ENCODE measurements at places on chromosomes 4 and X. TPM values are rescaled to one million over a fixed set of nuclear protein-coding genes. Genes with fewer than 3 reads are reported as not detected.

DNA sequence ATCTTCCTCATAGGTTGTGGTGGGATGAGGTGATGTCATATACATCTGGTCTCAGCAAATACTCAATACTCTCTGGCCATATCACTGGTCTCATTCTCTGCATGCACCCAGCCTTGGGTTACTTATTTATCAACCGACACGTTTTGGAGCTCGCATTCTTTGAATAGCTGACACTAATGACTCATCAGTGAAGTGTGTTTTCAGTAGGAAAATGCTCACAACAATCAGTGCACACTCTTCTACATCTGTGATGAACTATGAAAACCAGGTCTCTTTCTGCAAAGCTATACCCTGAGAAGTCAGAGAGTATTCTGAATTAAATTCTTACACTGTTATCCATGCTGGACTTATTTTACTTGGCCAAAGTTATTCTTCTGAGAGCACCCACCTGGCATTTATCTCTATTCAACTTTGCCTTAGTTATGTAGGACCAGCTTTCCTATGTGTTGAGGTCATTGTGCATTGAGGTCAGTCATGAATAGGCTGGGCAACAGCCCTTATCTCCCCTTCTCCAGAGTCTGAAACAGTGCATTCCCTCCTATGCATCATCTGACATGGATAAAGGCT lies 58.7 kb upstream of the DHX15 start:
- H3K27ac ChIP-seq, result no peak overlapping the region
- H3K4me3 ChIP-seq, result no peak overlapping the region
- H3K27me3 ChIP-seq, result peaks cover 5% of the 10 kb centered on the region
- DNase-seq, result no peak
- peaks cover 6% of the 10 kb centered on the region for H3K4me1 ChIP-seq

GRCh38 chrX:99353412-99353811 lies 1056.7 kb downstream of the PCDH19 start:
- H3K36me3 ChIP-seq, result no peaks in the 10 kb centered on the region
- no peaks in the 10 kb centered on the region for H3K4me1 ChIP-seq
- no peak for DNase-seq
- no peaks in the 10 kb centered on the region for H3K27me3 ChIP-seq
- H3K4me3 ChIP-seq, result no peak overlapping the region

GRCh38 chrX:363621-364375 lies 22.9 kb downstream of the PPP2R3B start:
- no peak overlapping the region for H3K27ac ChIP-seq
- no peaks in the 10 kb centered on the region for H3K27me3 ChIP-seq
- H3K4me3 ChIP-seq, result no peak overlapping the region
- peaks cover 2% of the 10 kb centered on the region for H3K4me1 ChIP-seq

DNA sequence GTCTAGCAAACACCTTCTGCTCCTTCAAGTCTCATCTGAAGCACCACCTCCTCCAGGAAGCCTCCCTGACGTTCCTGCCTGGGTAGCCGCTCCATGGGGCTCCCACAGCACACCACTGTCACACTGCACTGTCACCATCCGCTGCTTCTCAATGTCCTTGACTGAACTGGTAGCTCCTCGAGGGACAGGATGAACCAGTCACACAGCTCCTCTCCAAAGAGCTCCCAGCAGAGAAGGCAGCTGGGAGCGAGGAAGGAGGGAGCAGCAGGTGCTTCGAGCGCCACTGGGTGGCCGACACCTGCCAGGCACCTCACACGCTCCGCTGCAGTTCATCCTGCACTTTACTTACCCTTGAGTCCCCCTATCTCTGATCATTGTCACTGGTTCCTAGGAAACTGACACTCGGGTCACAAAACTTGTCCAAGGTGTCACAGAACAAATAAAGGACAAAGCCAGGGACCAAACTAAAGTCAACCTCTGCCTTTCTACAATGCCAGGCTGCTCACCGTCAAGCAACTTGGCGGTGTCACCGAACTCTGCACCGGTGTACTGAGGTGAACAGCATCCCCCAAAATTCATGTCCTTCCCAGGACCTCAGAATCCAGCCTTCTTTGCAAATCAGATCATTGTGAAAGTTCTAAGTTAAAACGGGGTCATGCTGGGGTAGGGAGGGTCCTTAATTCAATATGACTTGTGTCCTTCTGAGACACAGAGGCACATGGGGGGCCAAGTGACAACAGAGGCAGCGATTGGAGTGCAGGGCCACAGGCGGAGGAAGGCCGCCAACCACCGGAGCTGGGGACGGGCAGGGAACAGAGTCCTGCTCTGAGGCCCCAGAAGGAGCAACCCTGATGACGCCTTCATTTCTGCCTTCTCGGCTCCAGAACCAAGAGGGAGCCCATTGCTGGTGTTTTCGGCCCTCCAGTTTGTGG lies 5.5 kb upstream of the S100P start:
- H3K27me3 ChIP-seq, result no peaks in the 10 kb centered on the region
- H3K4me1 ChIP-seq, result peaks cover 19% of the 10 kb centered on the region
- H3K36me3 ChIP-seq, result no peaks in the 10 kb centered on the region
- H3K4me3 ChIP-seq, result peak overlapping the region; percentile 65
- peak overlapping the region; percentile 81 for H3K27ac ChIP-seq

DNA sequence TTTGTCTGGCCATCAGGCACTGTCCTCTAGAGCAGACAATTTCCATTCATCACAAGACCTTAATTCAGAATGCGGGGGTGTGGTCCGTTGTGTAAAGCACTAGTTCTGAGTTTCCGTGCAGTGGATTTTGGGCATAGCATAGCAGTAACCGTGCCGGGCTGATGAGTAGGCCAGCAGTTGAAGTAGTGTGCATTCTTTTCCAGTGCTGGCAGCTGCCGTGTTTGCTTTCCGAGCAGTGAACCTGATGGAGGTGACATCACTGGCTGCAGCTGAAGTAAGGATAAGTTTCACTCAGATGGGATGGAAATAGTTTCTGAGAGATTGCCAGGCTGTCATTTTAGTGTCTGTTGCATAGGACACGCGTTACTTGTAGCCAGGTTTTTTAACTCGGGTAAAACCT lies 107.0 kb upstream of the STIM2 start:
- peaks cover 4% of the 10 kb centered on the region for H3K4me1 ChIP-seq
- no peak overlapping the region for H3K4me3 ChIP-seq
- peak; percentile 23 for DNase-seq
- H3K27me3 ChIP-seq, result no peaks in the 10 kb centered on the region
- H3K36me3 ChIP-seq, result peaks cover 42% of the 10 kb centered on the region
- peak overlapping the region; percentile 49 for H3K27ac ChIP-seq

- no peaks in the 10 kb centered on the region for H3K4me1 ChIP-seq
- no peaks in the 10 kb centered on the region for H3K36me3 ChIP-seq
- no peaks in the 10 kb centered on the region for H3K27me3 ChIP-seq
- DNase-seq, result no peak
- no peak overlapping the region for H3K27ac ChIP-seq
- no peak overlapping the region for H3K4me3 ChIP-seq
Observed at GRCh38 chr4:125837493-125838201, 522.9 kb downstream of the FAT4 start.

- no peak overlapping the region for H3K4me3 ChIP-seq
- no peak overlapping the region for H3K27ac ChIP-seq
- no peaks in the 10 kb centered on the region for H3K36me3 ChIP-seq
- peak; percentile 64 for DNase-seq
Observed at GRCh38 chr4:102196221-102196620, 149.1 kb downstream of the SLC39A8 start.

GRCh38 chr4:52982946-52983340 lies 120.8 kb downstream of the RASL11B start:
- H3K27me3 ChIP-seq, result no peaks in the 10 kb centered on the region
- H3K36me3 ChIP-seq, result no peaks in the 10 kb centered on the region
- no peak for DNase-seq
- H3K27ac ChIP-seq, result no peak overlapping the region
- H3K4me3 ChIP-seq, result no peak overlapping the region

GRCh38 chrX:111467896-111468295 lies 43.5 kb upstream of the SERTM2 start:
- H3K27me3 ChIP-seq, result peaks cover 5% of the 10 kb centered on the region
- no peak overlapping the region for H3K4me3 ChIP-seq
- H3K36me3 ChIP-seq, result no peaks in the 10 kb centered on the region
- H3K4me1 ChIP-seq, result no peaks in the 10 kb centered on the region

GRCh38 chr4:146343199-146343598 lies 128.9 kb downstream of the REELD1 start:
- H3K27ac ChIP-seq, result no peak overlapping the region
- DNase-seq, result no peak
- no peaks in the 10 kb centered on the region for H3K4me1 ChIP-seq
- no peaks in the 10 kb centered on the region for H3K27me3 ChIP-seq
- no peaks in the 10 kb centered on the region for H3K36me3 ChIP-seq
- no peak overlapping the region for H3K4me3 ChIP-seq

DNA sequence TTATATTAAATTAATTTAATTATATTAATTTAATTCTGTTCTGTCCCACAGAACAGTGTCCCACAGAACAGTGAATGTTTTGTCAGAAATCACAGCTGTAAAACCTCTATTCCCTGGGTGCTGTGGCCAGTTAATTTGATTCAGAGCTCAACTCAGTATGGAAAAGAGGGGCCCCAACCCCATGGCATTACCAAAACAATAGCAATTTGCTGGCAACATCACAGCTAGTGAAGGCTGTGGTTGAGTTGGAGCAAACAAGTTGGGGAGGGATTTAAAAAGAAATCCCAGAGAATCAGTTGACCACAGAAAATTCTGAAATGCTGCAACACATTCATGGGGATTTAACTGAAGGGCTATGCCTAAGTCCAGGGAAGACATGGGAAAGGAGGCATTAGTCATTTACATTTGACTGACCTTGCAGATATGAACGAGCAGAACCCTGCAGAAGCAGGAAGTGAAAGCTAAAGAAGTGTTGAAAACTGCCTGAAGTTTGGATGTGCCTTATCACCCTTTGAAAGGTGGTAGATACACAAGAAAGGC lies 30.1 kb downstream of the PDHA2 start:
- no peaks in the 10 kb centered on the region for H3K4me1 ChIP-seq
- H3K27me3 ChIP-seq, result no peaks in the 10 kb centered on the region
- no peaks in the 10 kb centered on the region for H3K36me3 ChIP-seq
- no peak for DNase-seq
- no peak overlapping the region for H3K4me3 ChIP-seq

- H3K36me3 ChIP-seq, result no peaks in the 10 kb centered on the region
- no peak overlapping the region for H3K4me3 ChIP-seq
- DNase-seq, result no peak
- no peaks in the 10 kb centered on the region for H3K4me1 ChIP-seq
Observed at GRCh38 chrX:135436966-135437866, 15.5 kb downstream of the SMIM10L2A start.

DNA sequence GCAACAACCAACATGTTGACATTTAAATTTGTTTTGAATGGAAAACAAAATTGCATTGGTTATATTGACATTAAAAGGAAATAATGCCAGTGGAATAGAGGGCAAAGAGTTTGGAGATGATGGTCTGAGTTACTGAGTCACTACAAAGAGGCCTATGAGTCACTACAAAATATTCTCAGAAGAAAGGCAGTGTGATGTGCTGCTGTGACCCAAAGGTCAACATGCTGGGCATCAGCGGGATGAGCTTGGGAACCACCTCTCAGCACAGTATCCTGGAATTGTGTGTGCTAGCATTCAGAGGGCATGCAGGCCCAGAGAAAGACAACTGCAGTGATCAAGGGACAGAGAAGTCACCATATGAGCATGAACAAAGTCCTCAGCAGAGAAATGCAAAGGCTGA lies 2.8 kb downstream of the CMC4 start:
- peak; percentile 88 for DNase-seq
- no peaks in the 10 kb centered on the region for H3K27me3 ChIP-seq
- H3K4me3 ChIP-seq, result no peak overlapping the region
- H3K4me1 ChIP-seq, result peaks cover 29% of the 10 kb centered on the region
- peak overlapping the region; percentile 23 for H3K27ac ChIP-seq
- H3K36me3 ChIP-seq, result peaks cover under 1% of the 10 kb centered on the region

GRCh38 chr4:31081366-31081765 lies 361.2 kb downstream of the PCDH7 start:
- no peaks in the 10 kb centered on the region for H3K27me3 ChIP-seq
- no peak for DNase-seq
- H3K27ac ChIP-seq, result no peak overlapping the region
- H3K4me3 ChIP-seq, result no peak overlapping the region
- no peaks in the 10 kb centered on the region for H3K36me3 ChIP-seq

DNA sequence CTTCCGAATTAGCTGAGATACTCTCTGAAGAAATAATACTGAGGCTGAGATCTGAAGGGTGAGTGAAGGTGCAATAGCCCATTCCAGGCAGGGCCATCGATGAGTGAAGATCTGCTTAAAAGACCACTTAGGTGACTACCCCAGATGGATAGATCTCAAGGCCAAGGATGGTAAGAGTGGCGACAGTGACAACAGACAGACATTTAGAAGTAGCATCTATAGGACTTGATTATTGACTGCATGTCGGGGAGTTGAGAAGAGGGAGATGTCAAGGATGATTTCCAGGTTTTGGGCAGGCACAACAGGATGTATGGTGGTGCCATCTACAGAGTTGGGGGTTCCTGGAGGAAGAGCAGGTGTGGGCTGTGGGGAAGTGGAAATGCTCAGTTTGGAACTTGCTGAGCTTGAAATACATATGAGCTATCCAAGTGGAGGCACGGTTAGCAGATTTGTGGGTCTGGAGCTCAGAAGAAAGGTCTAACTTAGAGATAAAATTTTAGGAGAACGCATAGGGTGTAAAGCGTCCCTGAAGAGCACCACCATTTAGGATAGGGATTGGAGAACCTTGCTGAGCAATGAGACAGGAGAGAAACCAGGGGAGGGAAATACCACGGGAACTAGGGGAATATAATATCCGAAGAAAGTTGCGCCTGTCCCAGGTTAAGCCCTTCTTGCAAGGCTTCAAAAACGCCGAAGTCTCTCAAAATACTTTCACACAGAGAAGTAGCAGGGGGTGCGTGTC lies 688 bp downstream of the UFSP2 start:
- peak overlapping the region; percentile 74 for H3K4me3 ChIP-seq
- H3K4me1 ChIP-seq, result peaks cover 30% of the 10 kb centered on the region
- DNase-seq, result peak; percentile 69
- H3K27ac ChIP-seq, result peak overlapping the region; percentile 100

DNA sequence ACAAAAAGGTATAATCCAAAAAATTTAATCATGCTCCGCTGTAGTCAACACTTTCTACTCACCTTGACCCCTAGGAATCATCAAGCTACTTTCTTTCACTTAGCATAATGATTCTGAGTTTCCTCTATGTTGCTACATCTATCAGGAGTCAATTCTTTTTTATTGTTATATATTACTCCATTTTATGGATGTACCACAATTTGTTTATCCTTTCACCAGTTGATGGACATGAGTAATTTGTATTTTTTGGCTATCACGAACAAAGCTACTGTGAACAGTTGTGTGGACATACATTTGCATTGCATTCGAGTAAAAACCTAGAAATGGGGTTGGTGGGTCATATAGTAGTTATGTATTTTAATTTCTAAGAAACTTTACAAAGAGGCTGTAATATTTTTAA lies 102.9 kb downstream of the PRSS12 start:
- no peak for DNase-seq
- H3K27ac ChIP-seq, result no peak overlapping the region
- no peaks in the 10 kb centered on the region for H3K4me1 ChIP-seq

The MAGEE1 gene
- 2.7 TPM for total RNA-seq

The MAGEB10 gene
- not detected for total RNA-seq

The PPP1R2C gene
- not detected for total RNA-seq

The BLOC1S4 gene
- total RNA-seq, result 10.0 TPM

The CT47A7 gene
- total RNA-seq, result not detected

The MOB1B gene
- total RNA-seq, result 15.9 TPM

The MND1 gene
- total RNA-seq, result 2.7 TPM

The ATP10D gene
- total RNA-seq, result 51.8 TPM
